ENCODE measurements at places on chromosomes 6 and 20.

GRCh38 chr20:17350321-17350720 lies 123.5 kb downstream of the PCSK2 start:
- no peak for DNase-seq

DNA sequence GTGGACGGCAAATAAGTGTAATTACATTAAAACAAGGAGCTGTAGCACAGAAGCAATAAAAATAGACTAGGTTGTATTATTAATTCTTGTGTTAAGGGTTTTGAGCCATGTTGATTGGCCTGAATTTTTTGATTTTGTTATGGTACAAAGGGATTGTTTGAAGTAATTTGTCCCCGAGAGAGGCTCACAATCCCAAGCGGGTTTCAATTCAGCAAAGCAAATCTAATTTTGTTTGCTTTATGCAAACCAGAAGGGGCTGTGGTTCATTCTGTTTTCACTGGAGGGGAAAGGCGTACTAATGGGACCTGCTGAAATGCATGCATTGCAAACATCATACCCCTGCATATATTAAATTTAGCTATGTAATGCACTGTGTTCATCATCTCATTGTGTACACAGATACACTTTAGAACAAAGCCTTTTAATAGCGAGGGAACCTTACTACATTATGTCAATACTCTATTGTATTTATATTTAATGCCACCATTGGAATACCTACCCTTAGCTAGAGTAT lies 379.5 kb upstream of the POU3F2 start:
- no peak for DNase-seq

DNA sequence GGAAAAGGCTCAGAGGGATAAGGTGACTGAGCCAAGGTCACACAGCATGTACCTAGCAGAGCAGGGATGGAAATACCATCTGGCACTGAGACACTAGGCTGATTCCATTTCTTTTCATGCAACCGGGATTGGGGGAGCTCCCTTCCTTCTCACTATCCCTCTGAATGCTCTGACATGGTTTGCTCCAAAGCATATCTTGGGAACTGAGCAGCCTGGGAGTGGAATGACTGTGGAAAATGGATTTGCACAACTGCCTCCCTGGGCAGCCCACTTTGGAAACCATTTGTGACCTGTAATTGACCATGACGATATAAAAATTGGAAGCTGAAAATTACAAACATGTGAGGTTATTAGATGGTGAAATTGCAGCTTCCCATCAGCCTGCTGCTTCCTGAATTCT lies 309.0 kb upstream of the CHD6 start:
- DNase-seq: no peak

DNA sequence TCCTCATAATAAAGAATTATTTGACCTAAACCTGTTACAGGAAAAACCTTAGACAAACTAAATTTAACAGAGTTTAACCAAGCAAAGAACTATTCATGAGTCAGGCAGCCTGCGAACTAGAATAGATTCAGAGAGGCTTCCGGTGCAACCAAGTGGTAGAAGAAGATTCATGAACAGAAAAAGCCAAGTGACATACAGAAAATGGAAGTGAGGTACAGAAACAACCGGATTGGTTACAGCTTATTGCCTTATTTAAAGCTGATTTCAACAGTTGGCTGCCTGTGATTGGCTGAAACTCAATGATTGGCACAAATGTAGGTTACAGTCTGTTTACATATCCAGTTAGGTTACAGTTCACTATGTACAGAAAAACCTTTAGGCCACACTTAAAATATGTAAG lies 10.1 kb downstream of the PPP1R3G start:
- DNase-seq: no peak

- no peak for DNase-seq
These were observed 37.9 kb downstream of the MAN1A1 start for GRCh38 chr6:119311514-119312142.

Measured in Panc1 (cell line).